ENCODE measurements at places on chromosomes 3 and 15.

DNA sequence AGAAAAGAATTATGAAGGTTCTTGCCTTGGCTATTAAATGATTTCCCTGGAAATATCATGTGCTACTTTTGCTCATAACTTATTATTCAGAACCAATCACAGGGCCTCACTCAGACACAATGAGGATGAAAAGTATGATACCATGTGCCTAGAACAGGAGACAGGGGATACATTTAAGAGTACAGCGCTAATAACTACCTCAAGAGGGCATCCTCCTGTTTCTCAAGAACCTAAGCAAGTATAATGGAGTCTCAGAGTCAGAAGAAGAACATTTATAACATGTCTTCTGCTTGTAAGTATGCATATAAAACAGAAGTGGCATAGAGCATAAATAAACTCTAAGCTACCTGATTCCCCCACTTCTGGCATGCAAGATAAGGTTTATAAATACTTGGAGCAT is 125.4 kb upstream of the MME start:
- DNase-seq = peak; percentile 51

GRCh38 chr3:190345027-190345821 is 23.0 kb upstream of the CLDN1 start:
- DNase-seq = no peak

GRCh38 chr15:39140060-39140604 is 440.7 kb upstream of the THBS1 start:
- no peak for DNase-seq

- DNase-seq = no peak
These were observed 268.0 kb downstream of the SUCLG2 start for GRCh38 chr3:67386451-67386850.

DNA sequence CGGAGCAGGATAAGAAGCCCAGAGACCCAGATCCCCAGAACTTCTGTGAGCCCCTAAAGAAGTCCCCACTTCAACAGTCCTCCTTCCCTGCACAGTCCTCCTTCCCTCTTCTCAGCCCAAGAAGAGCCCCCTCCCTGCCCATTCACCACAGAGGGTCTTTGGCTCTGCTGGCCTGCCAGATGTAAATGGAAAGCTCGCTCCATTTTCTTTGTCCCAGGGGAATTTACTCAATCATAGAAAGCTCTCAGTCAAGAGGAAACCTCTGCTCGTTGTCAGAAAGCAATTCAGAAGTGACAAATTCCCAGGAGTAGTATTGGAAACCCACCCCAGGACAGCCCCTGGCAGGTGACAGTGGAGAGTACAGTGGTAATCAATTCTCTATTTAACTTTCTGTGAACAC is 105.5 kb upstream of the SMAD3 start:
- no peak for DNase-seq
